ENCODE measurements at places on chromosomes 7 and 10. TPM values are rescaled to one million over a fixed set of nuclear protein-coding genes. Genes with fewer than 3 reads are reported as not detected.

MAD1L1 gene
- 52.4 TPM for total RNA-seq

MPP7 gene
- 5.1 TPM for total RNA-seq

PNLIPRP2 gene
- total RNA-seq = not detected

MBL2 gene
- not detected for total RNA-seq

C10orf67 gene
- total RNA-seq = 0.11 TPM
